ENCODE measurements at places on chromosomes 4 and X.
A peak's percentile ranks its signal among the peaks of the same experiment; 100 is the strongest.

- no peak for DNase-seq
Observed at GRCh38 chr4:184599492-184600135, 49.6 kb downstream of the CASP3 start.

- no peak for DNase-seq
Observed at GRCh38 chrX:29690061-29690460, 525.3 kb upstream of the MAGEB2 start.

DNA sequence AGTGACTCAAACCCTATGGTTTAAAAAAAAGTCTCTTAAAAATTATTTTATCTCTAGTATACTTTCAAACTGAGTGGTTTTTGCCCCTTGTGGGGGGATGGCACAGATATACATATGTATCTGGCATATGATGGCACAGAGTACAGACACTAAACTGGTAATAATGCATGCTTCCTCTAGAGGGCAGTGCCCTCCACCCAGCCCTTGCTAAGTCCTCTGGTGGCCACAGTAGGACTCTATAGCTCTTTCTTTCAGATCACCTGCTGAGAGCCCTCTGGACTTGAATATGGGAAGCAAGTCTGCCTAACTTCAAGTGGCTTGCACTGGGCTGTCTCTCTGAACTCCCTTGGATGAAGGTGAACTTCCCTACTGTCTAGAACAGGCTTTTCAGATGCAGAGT lies 66.3 kb downstream of the TSPAN7 start:
- DNase-seq, result peak; percentile 25

GRCh38 chrX:154737136-154737535 lies 13.7 kb downstream of the GAB3 start:
- DNase-seq, result no peak

DNA sequence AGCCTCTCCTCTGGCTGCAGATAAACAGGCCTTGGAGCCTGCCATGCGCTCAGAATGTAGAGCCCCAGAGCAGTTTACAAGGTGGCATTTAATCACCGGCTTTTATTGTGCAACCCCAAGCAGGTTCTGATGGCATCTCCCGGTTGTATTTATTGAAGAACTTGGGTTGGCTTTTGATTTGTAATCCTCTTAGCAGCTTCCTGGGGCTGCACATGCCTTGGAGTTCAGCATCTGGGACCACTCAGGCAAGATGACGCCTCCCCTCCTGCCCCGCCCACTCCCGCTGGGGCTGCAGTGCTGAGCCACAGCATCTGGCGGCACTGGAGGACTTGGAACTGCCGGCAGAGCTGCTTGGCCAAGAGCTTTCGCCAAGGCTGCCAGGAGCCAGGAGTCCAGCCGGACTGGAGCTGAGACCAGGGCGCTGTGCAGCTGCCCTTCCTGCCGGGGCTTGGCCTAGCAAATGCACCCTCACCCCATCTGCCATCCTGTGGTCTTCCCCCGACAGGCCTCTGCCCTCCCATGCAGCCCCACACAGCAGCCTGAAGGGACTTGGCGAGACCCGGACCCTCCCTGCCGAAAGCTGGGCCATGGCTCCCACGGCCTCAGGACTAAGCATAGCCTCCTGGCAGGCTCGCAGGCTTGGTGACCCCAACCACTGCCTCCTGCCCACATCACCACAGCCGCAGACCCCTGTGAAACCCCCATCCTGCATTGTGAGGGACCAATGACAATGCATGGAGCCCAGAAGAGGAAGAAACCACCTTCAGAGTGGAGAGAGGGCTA lies 5.4 kb downstream of the HTRA3 start:
- DNase-seq, result no peak

DNA sequence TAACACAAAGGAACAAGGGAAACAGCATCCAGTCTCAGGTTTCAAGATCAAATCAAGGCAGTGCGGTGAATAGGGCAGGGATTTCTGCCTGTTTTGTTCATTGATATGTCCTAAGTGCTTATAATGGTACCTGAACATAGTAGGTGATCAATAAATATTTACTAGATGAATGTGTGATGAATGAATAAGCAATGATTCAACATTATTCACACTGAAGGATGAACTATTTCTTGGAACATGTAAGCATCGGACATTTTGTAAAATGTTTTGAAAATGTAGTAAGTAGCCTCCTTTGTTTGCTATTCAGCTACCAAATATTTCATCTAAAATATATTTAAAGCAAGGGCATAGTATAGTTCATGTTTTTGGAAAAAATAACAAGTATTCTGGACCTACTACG lies 67.8 kb downstream of the USP38 start:
- no peak for DNase-seq

DNA sequence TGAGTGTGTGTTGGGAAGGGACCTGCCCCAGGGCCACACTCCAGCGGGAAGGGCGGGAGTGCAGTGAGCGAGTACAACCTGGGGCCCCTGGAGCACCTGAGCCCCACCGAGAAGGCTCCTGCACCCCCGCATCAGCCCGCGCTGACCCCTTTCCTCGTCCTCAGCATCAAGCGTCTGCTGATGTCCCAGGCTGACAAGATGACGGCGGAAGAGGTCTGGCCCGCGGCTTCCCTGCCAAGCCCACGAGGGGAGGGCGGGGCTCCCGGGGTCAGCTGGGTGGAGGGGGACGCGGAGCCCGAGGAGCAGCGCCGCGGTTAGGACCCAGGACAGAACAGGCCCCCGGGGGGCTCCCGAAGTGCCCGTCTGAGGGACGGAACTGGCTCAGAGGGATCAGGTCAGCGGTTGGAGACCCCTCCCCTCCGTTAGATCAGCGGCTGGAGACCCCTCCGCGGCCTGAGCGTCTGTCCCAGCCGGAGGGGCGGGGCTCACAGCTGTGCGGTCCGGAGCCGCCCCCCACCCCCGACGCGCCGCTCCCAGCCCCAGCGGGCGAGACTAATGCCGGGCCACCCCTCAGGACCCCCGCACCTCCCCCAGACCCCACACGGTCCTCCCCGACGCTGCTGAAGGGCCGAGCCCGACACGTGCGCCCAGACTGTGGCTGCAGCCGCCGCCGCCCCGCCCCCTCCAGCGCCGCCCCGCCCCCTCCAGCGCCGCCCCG lies 6.7 kb downstream of the MYL5 start:
- peak; percentile 74 for DNase-seq

DNA sequence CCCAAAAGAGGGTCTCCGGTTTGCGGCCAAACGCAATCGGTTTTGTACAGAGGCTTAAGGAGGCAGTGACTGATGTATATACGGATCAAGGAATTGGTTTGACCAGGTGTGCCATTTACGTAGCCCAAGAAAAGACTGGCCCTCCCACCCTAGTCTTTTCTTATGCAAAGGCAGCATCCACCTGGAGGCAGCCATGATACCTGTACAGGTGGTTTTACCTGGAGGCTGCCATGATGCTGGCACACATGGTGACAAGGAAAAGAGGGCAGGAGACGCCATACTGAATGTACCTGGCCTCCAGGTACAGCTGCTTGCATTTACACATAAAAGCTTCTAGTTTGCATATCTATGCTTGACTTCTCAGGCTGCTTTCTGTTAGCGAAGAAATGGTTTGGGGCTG lies 917.7 kb upstream of the INTU start:
- no peak for DNase-seq

DNA sequence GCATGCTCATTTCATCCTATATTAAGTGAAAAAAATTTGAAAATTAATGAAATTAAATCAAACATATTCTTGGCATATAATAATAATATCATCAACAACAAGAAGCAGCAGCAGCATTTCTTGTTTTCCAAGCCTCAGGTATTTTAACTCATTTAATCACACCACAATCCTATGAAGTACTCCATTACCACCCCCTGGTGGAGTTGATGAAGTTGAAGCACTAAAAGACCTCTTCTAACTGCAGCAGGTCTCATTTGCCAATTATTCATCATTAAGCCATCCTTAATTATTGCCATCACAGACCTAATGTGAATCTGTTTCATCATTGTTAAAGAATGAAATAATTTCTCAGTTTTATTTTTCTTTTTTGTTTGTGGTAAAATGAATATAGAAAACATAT lies 801.4 kb upstream of the GRID2 start:
- no peak for DNase-seq

GRCh38 chrX:7586126-7586525 lies 256.8 kb upstream of the VCX start:
- DNase-seq, result no peak

GRCh38 chr4:104146048-104146447 lies 348.6 kb downstream of the CXXC4 start:
- DNase-seq, result no peak

DNA sequence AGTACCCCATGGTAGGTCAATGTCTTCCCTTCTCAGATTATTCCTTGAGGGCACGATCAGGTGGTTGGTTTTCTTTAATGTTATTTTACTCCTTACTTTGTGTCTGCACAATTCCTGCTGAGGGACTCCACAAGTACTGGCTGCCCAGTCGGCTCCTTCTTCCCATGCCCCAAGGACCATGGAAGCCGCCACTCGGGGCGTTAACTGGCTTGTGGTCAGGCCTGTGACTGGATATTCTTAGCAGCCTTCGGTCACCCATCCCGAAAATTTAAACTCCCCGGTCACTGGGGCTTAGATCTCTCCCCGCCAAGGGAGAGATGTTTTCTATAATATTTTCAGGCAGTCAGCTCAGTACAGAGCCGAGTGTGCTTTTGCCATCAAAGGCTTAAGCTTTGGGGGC lies 24.7 kb upstream of the BCOR start:
- DNase-seq, result no peak

GRCh38 chr4:184463856-184464255 lies 10.5 kb downstream of the IRF2 start:
- DNase-seq, result no peak

GRCh38 chr4:1201851-1202525 lies 29.6 kb upstream of the SPON2 start:
- peak; percentile 87 for DNase-seq

DNA sequence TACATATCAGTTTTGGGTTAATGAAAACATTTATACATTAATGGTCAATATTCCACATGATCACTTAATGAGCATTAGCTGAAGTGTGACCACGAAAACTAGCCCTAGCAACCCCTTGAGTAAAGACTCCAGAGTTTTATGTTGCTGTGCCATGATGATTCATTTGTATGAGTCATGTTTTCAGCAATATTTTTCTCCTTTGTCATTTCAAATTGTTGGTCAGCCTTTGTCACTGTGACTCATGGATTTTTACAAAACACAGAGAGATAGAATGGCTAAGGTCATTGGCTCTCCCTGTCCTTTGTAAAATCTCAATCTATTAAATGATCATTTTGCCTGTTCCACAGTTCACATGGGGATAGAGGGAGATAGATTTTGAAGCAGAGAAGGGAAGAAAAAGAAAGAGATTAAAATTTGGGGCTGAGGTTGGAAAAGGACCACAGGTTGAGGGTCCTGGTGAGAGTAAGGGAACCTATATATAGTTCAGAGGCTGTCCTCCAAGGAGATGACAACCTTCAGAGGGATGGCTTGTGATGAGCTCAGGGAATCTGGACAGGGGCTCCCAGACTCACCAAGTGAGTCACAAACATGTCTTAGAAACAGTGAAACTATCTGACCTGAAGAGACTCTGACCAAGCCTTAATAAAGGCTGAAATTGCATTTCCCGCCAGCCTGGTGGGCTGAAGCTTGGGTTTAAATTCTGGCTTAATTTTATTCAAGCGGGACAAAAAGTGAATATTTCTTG lies 25.6 kb downstream of the NR0B1 start:
- DNase-seq, result no peak

GRCh38 chrX:15150586-15150985 lies 119.3 kb downstream of the ASB9 start:
- DNase-seq, result no peak

- DNase-seq, result no peak
Observed at GRCh38 chr4:47462799-47463234, 685 bp downstream of the COMMD8 start.

DNA sequence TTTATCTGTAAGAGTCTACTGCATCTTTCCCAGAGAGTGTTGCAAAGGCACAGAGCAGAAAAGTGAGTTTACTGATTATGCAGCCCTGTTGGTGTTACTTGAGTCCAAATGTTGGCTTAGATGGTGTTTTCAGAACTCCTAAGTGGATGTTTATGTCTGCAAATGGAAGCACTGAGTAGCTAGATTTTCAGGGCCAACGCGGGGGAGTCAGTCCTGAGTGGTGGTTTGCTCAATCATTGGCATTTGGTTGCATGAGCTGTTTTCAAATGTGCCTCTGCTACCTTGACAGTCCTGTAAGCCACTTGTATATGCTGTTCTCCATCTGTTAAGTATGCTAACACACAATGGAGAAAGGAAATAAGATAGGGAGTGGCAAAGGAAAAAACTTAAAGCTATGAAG lies 45.4 kb downstream of the MAMLD1 start:
- DNase-seq, result no peak

DNA sequence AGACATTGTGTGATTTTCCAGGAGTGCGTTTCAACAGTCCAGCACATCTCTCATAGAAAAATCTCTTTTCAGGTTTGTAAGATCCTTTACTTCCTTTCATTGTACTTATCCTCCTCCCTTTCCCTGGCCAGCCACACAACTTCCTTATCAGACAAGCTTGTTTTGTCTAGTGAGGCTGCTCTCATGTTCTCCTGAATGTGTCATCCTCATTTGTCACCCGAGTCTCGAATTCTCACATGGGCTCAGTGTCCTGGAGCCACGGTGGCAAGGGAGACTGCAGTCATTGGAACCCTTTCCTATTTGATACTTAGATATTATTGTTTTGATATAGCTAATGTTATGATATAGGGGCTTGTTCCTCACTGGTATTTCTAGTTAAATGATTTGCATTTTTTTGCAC lies 16.9 kb downstream of the SYNPO2 start:
- DNase-seq, result no peak

DNA sequence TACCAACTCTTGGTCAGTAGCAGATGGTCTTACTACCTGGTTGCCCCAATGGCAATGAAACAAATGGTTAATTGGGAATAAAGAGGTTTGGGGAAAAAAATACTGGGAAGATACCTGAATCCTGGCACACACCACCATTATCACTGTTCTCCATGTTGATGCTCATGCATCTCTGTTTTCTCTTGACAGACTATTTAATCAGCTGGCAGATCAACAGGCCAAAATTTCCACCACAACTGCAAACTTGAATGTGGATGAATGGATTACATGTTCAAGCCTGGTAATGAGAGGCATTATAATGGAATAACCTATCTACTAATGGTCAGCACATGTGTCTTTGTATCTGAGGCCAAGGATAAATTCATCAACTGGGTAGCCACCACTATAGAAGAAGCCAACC lies 45.7 kb downstream of the ZNF721 start:
- no peak for DNase-seq

All from CD4-positive, alpha-beta T cell treated with Interleukin-15 for 1 hour (primary cell).